ENCODE measurements at places on chromosomes 2 and 18.

DNA sequence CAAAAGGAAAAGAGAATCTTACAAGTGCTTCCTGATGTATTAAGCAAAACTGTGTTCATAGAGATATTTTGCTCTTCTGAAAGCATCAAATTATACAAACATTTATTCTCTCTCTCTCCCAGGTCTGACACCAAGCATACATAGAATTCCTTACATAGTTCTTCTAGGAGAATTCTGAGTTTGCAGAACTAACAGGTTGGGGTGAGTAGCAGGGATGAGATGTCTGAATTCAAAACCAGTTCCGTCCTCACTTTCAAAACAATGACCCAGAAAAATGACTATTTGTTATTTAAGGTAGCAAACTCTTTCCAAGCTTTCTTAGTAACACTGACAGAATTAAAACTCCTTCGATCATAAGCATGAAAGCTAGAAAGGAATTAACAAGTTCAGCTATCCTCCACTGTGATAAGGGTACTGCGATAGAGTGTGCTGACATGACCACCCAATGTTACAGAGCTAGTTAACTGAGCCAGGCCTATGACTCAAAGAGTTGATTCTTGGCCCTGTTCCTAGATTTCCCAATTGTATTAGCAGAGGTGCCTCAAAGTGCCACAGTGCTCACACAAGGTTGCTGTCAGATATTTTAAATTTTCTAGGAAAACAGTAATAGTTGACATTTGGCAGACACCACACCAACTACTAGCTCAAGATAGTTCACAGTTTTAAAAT is 85.8 kb upstream of the SETBP1 start:
- no peak for DNase-seq

DNA sequence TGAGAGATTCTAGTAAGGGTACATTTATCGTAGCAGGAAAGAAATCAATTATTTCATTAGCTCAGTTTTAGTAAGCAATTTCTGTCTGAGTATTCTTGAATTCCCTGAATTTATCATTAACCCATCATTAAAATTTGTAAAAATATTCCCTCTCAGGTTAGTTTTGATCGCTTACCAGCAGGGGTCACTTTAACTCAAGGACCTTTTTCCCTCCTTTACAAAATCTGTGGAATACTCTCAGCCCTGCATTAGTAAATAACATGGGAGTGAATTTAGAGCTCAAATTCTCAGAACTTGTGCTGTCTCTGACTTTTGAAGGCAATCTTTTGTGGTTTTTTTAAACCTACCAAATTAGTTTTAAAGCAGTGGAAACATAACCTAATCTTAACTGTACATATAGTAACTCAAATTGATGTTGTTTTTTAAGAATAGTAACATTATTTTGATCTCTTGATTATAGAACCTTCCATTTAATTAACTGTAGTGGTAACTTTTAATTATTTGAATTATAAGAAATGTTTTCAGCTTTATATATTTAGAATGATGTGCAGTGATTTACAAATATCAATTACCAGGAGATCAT is 97.2 kb downstream of the AGPS start:
- DNase-seq = no peak

- DNase-seq = peak; percentile 70
Observed at GRCh38 chr18:62018034-62018758, 125.4 kb upstream of the RNF152 start.

DNA sequence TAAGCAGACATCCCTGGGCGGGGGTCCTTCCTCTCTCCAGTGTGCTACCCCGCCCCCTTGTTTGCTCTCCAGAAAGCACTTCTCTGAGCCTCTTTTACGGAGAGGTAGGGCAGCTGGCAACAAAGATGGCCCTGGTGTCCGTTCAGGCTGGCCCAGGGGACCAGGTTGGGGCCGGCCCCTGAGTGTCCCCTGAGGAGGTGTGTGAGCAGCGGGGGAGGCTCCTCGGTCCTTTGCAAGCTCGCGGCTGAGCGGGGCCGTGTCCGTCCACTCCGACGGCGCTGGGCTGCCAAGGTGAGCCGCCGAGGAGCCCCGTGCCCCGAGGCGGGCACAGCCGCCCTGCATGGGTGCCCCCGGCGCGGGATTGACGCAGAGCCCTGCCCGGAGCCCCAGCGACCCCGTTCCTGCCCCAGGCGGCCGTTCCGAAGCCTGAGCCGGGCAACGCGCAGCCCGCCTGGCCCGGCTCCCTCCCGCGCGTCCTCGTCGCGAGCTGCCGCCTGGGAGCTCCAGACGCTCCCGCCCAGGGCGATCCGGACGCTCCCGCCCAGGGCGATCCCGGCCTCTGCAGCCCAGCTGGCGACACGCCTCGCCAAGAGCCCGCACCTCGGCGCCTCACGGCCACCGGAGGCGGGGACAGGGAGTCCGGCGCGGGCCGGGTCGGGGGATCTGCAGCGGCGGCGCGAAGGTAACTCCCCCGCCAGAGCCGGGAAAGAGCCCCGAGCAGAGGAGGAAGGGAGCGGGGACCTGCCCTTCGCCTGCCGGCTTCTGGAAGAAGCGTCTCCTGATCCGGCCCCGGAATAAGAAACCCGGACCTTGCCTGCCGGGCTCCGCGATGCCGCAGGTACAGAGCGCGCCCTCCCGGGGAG is at the start of gene PROKR1:
Gene PROKR1, plus strand, starts transcription at position 569 of the 863 bp plus-strand sequence. CDS start 2,243 bp downstream, outside the sequence.
- peak; percentile 72 for DNase-seq

- no peak for DNase-seq
Observed at GRCh38 chr2:29423061-29423666, 307.9 kb downstream of the CLIP4 start.

GRCh38 chr2:181586569-181587081 is 70.3 kb downstream of the CERKL start:
- DNase-seq = no peak

DNA sequence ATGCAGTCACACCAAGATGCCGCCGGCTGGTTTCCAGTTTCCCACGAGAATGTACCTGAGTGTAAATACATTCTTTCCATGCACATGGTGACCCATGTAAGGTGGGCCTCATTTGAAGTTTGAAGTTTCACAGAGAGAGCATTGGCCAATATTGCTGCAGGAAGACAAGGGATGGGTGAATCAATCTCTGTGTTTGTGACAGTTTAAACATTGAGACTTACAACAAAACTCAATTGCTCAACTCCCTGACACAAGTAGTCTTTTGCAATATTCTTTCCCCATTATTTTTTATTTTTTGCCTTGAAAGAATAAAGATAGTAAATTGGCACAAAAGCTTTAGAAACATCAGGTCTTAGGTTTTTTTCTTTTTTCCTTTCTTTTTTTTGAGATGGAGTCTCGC is 5.1 kb downstream of the SERPINB2 start:
- no peak for DNase-seq

DNA sequence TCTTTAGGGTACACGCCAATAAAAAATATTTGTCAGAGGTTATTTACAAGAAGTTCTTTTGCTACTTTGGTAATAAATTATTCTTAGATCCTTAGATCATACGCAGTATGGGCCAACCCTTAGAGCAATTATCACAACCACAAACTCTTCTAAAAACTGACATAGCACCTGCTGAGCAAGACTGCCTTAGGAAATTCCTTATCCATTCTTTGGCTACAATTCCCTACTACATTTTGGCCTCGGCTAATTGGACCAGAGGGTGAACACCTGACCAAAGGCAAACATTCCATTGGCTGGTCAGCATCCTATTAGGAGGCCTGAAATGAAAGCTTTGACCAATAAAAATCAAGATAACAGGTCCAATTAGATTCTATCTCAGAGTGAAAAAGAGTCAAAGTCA is 147.6 kb upstream of the CCDC68 start:
- DNase-seq = no peak

- peak; percentile 50 for DNase-seq
Observed at GRCh38 chr18:55781481-55781957, 193.5 kb upstream of the TCF4 start.

DNA sequence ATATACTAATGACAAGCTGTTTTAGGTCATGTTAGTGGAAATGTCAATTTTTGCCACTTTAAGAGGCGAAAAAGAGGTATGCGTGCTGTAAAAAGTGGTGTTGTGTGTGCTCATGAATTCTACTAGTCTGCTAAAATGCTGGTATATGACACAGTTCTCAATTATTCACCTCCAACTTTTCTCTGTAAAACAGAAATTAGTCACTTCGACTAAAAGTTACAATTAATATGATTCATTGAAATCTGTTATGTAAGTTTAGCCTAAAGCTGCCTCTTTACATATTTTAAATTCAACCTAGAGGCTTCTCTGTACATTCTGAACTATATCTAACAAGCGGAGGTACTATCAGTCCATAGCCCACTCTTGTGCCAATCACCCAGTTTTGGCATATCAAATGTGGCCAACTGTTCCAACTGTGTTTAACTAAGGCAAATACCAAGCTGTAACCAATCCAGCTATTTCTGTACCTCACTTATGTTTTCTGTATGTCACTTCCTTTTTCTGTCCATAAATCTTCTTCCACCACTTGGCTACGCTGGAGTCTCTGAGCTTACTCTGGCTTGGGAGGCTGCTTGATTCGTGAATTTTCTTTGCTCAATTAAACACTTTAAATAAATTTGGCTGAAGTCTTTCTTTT is 20.8 kb downstream of the BAZ2B start:
- DNase-seq = no peak

DNA sequence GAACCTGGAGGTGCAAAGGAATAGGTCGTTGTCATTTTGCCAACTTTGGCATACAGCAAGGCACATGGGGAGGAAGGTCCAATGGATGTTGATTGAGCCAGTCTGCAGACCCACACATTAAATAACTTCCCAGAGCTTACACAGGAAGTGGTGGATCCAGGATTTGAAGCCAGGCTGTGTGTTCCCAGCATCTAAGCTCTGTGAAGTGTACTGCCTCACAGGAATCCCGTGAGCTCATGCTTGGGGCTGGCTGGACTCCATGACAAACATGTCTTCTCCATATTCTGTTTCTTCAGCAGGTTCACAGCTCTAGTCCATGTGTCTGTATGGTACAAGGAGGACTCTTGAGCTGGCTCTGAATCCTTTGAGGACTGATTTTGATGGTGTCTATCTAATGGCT is 63.9 kb downstream of the KLHL29 start:
- no peak for DNase-seq

Measured in Right ventricle myocardium inferior (tissue), 1 donor.